Stimulated activated CD8-positive, alpha-beta memory T cell treated with anti-CD3 and anti-CD28 coated beads, Interleukin-15, amount 100 ng/mL, for 1 hour (primary cell): ENCODE measurements at places on chromosomes 13 and 19.

DNA sequence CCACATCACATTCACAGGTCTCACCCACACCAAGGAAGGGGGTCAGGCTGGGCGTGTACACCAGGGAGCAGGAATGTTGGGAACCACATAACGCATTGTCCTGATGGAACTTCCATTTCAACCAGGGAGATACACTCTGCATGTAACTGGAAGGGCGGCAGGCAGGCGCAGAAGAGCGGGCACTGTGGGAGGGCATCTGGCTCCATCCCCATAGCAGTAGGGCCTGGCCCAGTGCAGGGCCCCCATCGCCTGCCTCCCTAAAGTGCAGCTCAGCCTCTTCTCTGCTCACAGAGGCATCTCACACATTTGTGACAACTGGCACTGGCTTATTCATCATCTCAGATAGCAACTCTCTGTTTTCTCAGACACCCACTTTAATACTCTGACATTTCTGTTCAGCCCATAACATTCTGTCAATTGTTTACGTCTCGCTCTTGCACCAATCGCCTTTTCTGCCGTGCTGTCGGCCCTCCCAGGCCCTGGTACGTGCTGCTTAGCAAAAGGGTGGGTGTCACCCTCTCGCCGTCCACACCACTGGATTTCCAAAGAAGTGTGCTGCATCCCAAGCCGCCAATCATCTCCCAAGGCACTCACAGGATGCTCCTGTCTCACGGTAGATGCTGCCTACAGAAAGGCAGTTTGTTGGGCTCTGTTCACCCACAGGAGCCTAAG lies 353.3 kb upstream of the ZNF507 start:
- no peak for DNase-seq

- no peak for DNase-seq
Measured at GRCh38 chr19:3687393-3687773, 12.9 kb downstream of the PIP5K1C start.

- no peak for DNase-seq
Measured at GRCh38 chr19:43784981-43785808, 4.4 kb upstream of the KCNN4 start.

DNA sequence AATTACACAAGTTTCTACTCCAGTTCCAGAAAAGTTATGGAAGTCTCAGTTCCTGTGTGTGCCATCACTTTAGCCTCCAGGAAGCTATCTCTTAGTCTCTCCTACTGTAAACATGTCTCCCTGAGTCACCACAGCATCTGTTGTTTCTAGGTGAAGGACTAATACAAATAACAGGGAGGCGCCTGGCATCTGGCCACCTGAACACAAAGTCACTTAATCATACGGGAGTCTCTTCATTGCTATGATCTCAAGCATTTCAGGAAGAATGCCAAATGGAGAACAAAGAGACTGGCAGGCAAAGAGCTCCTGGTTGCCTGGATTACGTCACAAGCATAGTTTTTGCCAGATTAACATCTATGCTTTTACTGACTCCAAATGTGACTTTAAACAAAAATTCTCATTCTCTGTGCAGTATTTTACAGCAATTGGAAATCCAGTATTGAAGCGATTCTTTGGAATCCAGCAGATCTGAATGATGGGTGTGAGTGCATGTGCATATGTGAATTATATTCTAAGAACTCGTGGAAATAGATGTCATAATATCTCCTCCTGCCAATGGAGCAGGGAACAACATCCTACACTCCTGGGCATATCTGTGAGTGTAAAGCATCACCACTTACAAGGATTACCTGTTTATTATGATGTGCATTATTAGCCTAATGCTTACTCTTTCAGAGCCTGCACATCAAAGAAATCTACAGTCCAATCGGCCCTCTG lies 572.8 kb downstream of the PCDH9 start:
- DNase-seq, result no peak

GRCh38 chr19:8690753-8691539 lies 7.6 kb downstream of the ACTL9 start:
- DNase-seq, result no peak
